Right kidney (tissue), 9 donors: ENCODE measurements at places on chromosomes 5 and 9.

DNA sequence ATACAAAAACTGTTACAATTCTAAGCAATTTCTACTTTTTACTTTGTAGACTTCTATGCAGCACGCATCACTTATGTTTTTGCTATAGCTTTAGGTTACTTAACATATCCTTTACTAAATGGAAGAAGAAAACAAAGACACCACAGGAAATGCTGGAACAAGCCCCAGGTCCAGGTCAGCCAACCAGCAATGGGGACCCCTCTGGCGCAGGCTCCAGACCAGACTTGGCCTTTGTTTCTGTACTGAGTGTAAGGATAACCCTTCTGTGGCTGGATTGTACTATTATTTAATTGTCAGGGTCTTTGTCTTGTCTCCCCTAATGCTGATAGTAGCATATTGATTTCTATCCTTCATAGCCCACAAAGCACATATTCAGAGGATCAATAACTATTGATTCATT lies 4.2 kb downstream of the SEMA4D start:
- DNase-seq, result no peak

GRCh38 chr9:87602933-87603643 lies 105.4 kb downstream of the DAPK1 start:
- DNase-seq, result no peak

DNA sequence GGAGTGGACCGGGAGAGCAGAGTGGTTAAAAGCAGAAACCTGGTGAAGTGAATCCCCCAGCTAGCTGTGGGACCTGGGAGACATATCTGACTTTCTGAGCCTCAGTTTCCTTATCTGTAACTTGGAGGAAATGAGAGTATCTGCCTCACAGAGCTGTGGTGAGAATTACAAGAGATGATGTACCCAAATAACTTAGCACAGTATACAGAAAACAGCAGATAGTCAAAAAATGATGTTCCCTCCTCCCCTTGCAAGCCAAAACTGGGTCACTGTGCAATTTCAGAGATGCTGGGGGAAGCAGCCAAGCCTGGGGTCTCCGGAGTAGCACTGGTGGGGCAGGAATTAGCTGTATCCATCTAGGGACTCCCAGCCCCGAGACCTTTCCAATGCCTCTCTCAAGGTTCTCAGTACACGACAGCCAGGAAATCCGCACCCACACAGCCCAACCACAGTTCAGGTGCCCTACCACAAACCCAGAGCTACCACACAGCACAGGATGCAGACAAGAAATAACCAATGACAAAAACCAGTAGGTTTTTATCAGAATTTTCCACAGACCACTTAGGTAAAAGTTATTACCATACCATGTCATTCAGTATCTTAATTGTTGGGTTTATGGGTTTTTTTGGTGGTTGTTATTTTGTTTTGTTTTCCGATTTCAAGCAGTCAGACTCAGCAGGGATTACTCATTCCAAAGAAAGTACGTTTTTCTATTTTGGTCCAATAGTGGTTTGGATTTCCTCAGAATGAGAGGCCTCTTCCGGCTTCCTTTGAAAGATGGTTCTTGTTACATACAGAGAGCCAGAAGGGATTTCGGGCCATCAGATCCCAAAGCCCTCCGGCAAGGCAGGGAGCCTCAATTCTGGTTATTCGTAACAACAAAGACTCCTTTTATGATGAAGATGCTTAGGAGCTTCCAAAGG lies 4.9 kb upstream of the HRH2 start:
- no peak for DNase-seq

DNA sequence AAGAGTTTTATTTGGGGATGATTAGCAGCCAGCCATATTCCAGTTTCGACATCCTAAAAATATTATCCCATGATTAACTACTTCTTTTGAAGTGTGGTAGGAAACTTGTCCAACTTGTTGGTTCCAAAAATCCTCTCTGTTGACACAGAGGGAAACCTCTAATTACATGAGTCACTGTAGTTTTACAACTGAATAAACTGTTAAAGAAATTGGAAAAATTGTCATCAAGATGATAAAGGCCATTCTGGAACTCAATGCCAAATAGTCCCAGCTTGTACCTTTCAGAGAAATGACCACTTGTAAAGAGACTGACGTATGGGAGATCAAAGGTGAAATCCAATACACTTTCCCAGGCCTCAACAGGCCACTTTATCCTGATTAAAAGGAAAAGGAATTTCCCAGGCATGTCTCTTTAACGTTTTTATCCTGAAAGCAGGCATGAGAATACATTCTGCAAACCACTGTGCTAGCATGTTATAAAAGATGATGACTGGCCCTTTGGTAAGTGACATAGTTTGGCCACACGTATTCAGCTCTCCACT lies 261.6 kb downstream of the GLIS3 start:
- no peak for DNase-seq

DNA sequence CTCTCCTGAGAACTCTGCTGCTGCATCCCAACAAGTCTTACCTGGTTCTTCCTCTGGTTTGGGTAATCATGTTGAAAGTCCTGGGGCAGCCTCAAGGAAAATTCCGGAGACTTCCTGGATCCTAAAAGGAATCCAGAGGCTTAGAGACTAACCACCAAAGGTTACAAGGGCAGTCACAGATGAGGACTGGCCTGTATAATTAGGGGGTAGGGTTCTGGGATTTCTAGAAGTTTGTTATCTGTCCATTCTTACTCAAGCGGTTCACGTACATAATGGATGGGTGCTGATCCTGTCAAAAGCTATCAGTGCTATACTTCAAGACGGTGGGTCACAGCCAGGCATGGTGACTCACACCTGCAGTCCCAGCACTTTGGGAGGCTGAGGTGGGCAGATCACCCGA lies 51.4 kb upstream of the EPB41L4B start:
- no peak for DNase-seq

DNA sequence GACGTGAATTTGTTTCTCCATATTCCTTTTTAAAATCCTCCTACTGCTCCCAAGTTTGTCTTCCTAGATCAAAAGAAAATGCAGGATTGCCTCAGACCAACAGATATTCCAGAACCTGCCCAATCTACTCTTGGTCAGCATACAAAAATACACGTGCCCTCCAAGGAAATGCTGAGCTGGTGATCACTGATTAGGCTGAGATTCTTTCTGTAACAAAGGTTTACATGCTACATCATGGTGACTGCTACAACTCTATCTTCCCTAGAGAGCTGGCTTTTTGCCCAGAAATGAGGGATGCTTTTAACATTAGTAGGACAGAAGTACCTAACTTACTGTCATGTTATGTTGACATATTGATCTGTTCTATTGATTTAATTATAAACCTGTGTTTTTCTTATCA lies 35.5 kb downstream of the OR2Y1 start:
- no peak for DNase-seq
